SW 1271 (cell line): ENCODE measurements at places on chromosomes 5 and 9.

GRCh38 chr5:123164054-123164453 lies 75.0 kb downstream of the PRDM6 start:
- no peak for DNase-seq

- no peak for DNase-seq
Measured at GRCh38 chr5:8719796-8720195, 826.1 kb downstream of the SEMA5A start.

DNA sequence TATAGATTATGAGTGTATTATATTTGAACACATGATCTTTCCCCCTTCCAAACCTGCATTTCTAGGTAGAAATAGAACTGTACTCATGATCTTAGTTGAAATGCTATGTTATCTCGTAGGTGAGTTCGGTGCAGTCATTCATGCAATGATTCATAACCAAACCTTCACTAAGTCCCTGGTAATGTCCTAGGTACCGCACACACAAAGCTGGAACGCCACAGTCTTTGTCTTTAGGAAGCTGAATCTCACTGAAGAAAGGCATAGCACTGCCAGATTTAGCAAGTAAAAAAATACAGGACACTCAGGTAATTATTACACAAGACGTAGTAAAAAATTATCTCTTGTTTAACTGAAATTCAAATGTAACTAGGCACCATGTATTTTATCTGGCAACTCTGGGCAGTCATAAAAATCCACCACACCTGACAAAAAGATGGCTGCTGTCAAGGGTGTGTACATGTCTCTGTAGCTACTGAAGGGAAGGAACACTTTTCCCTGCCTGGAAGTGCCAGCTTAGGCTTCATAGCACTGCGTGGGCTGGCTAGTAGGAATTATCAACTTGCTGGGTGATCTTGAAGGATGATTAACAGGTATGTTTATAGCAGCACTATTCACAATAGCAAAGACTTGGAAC lies 28.0 kb upstream of the TXN start:
- DNase-seq, result no peak

- no peak for DNase-seq
Measured at GRCh38 chr9:133783331-133783731, 45.2 kb upstream of the SARDH start.

GRCh38 chr5:167525004-167525403 lies 766.4 kb upstream of the WWC1 start:
- DNase-seq, result no peak

- no peak for DNase-seq
Measured at GRCh38 chr5:143933451-143933850, 121.5 kb downstream of the HMHB1 start.

GRCh38 chr9:127143920-127144465 lies 21.6 kb upstream of the ANGPTL2 start:
- no peak for DNase-seq

GRCh38 chr9:124781967-124782660 lies 5.2 kb downstream of the OLFML2A start:
- no peak for DNase-seq

DNA sequence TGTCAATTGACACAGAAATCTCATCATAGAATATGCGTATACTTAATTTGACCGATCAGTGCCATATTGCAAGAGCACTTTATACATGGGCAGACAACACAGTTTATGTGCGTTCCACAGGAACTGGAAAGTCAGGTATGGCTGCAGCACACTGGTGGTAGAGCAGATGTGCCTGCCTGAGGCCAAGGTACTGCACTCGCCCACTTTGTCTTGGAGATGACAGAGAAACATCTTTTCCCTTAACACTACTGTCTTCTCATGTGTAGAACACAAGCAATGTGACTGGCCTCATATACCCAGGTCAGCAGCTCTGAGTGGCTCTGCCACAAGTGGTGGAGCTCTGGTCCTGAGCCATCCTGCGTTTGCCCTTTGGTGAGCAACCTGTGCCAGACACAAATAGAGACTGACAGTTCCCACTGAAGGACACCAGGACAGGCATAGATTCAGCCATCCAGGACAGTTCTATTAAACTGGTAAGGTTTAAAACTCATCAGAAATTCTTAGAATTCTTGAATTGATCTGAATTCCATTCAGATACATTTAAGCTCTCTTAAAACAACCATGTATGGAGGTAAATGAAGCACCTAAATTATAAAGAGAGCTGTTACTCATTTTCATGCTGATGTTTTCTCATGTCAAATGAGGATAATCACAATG lies 21.0 kb upstream of the PPP2CA start:
- DNase-seq, result no peak

GRCh38 chr5:145856285-145856818 lies 16.5 kb downstream of the GRXCR2 start:
- no peak for DNase-seq

DNA sequence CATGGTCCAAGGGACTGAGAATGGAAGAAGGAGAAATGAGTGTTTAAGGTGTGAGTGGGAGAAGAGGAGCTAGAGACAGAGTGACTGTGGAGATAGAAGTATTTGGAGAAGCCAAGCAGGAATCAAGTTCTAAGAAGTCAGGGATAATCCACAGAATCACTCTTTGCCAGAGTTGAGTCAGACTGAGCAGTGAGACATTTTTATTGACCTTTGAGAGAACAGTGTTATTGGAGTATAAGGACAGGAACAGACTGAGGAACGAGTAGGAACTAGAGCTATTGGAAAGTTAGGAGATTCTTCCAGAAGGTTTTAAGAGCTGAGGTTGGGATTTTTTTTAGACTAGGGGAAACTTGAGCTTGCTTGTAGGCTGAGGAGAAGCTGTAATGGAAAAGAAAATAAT lies 37.2 kb downstream of the RCL1 start:
- no peak for DNase-seq

DNA sequence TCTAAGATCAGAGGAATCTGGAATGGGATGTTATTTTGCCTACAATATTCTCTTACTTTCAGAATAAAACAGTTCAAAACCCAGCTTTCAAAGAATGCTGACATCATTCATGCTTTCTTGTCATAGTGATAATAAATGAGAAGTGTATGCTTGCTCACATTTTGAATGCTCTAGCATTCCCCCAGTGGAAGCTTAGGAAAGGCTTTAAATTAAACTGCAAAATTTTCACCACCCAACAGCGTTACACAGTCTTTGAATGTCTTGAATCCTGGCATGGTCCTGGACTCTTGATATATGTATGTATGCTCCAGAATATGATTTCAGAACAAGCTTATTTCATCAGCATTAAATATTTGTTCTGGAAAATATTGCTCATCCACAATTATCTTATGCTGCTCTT lies 964.3 kb upstream of the NUDT12 start:
- DNase-seq, result no peak

- DNase-seq, result no peak
Measured at GRCh38 chr5:150328515-150328914, 25.8 kb upstream of the ARSI start.

GRCh38 chr9:136327304-136327974 lies at the start of gene GPSM1:
Gene GPSM1, plus strand, starts transcription at chr9:136327539. Its CDS starts 157 bp downstream, at chr9:136327696.
- no peak for DNase-seq

GRCh38 chr5:80987078-80987766 lies 27.1 kb downstream of the RASGRF2 start:
- no peak for DNase-seq

DNA sequence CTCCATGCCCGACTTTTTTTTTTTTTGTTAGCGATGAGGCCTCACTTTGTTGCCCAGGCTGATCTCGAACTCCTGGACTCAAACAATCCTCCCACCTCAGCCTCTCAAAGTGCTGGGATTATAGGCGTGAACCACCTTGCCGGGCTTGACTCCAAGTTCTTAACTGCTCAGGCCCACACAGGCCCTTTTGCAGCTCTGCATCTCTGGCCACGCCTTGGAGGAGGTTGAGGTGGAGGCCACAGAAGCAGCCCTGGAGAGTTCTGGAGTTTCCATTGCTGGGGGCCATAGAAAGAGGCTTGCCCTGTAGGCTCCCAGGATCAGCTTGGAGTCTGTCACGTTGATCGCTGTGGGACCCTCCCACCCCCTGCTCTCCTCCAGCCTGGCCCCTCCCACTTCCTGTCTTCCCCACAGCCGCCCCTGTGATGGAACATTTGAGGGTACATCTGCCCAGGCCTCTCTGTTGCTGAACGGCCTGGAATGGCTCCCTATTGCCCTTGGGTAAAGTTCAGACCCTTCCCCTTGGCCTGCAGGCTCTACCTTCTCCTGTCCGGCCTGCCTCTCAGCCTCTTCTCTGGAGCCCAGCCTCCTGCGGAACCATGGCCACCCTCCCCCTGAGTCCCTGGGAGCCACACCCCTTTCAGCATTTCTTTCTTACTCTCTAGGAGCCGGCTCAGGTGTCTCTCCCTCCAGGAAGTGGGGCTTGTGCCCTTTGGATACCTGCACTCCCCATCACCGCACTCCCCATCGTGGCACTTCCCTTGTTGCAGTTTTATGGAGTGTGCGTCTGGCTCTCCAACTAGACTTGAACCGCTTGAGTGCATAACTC lies 30.4 kb upstream of the IER5L start:
- no peak for DNase-seq

GRCh38 chr9:4581861-4582565 lies 80.1 kb upstream of the PLPP6 start:
- DNase-seq, result no peak

DNA sequence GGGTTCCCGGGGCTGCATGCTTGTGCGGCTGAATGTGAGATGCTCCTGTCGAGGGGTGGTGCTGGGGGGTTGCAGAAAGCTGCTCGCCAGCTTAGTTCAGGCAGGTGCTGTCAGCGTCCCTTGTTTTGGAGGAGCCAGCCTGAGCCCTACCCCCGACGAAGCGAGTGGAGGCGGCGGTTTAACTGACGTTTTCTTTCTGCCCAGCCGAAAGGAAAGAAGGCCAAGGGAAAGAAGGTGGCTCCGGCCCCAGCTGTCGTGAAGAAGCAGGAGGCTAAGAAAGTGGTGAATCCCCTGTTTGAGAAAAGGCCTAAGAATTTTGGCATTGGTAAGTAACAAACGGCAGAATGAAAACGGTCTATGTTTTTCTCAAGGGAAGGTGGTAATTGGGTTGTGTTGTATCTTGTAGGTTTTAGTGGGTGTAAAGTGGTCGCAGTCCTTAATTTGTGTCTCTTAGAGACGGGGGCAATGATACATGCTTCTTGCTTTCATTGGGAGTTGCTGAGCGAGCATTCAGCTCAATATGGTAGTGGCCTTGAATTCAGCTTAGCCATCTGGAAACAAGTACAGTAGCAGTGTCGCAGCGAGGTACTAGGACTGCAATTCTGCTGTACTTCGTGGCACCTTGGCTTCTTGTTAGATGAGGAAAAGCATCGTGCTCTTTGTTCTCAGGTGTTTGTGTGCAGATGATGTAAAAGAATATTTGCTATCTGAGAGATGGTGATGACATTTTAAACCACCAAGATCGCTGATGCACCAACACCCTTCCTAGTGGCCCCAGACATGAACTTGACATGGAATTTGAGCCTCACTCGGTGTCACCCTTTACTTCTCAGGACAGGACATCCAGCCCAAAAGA lies 928 bp downstream of the RPL7A start:
- DNase-seq, result no peak

DNA sequence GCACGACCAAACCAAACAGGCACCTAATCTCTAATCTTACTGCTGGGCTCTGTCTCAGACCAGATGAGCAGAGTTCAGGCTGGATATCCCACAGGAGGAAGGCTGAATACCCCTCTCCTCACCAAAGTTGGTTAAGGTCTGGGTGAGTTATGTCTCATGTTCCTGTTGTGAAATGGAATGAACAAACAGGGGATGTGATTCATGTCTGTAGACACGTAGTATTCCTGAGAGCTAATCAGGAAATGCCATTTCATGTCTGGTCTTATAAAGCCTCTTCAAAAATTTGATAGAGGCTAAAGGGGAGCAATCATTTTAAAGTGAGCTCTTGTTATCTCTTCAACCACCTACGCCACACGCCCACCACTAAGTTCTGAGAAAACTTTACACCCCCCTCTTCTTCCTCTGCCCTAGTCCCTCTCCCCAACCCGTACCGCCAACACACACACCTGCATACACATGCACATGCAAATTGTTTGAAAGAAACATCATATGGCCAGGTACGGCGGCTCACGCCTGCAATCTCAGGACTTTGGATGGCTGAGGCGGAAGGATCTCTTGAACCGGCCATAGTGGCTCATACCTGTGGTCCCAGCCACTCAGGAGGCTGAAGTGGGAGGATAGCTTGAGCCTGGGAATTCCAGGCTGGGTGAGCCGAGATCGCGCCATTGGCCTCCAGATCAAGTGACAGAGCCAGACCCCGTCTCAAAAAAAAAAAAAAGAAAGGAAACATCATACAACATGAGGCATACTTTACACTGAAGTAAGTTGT lies 69.8 kb upstream of the RAI14 start:
- no peak for DNase-seq

- no peak for DNase-seq
Measured at GRCh38 chr9:131404581-131404980, 10.7 kb downstream of the PRRC2B start.

GRCh38 chr9:116124472-116125040 lies 29.0 kb upstream of the PAPPA start:
- DNase-seq, result no peak

- DNase-seq, result no peak
Measured at GRCh38 chr5:158485604-158486081, 614.1 kb downstream of the EBF1 start.

DNA sequence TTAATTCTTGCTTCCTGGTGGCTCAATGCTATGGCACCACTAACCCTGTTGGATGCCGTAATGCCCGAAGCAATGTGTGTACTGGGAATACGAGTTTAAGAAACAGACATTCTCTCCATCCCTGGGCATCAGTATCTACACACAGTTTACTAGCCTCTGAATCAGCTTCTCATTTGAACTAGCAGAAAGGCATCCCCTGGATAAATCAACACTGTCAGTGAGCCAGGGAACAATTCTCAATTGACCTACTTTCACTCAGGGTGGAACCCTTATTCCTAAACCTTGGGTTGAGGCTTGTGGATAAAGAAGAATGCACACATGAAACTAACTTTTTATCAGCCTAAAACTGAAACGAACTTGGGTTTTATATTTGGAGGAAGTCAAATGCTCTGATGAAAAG lies 331.0 kb downstream of the GADD45G start:
- DNase-seq, result no peak

- DNase-seq, result no peak
Measured at GRCh38 chr9:134666831-134667230, 25.2 kb downstream of the COL5A1 start.

DNA sequence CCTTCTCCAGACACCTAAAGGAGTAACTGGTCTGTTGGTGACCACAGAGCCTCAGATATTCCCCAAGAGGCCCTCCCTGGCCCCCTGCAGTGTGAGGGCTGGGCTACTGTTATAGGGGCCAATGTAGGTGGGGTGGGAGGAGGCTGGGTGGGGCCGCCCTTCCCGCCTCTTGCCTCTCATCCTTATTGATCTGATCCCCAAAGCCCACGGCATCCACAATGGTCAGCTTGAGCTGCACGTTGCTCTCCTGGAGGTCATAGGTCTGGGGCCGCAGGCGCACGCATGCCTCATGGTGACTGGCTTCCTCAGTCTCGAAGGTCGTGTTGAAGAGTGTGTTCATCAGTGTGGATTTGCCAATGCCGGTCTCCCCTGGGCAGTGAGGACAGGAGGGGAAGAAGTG lies 13.0 kb downstream of the SEPTIN8 start:
- DNase-seq, result no peak
